NCI-H524 (cell line): ENCODE measurements at places on chromosomes 12 and 14.

DNA sequence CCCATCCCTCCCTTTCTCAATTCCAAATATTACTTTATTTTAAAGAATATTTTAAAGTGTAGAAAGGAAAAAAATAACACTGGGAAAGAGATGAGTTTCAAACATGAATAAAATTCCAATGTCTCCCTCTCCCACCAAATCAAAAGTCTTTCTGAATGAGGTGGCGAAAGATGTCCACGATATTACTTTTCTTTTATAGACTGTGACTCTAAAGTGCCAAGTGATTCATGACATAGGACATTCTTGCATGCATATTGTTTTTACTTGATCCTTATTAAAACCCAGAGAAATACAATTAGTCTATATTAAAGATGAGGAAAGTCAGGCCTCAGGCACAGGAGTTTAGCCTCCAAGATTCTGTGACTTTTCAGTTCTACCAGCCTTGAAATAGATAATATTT lies 16.0 kb upstream of the LUM start:
- DNase-seq, result no peak

DNA sequence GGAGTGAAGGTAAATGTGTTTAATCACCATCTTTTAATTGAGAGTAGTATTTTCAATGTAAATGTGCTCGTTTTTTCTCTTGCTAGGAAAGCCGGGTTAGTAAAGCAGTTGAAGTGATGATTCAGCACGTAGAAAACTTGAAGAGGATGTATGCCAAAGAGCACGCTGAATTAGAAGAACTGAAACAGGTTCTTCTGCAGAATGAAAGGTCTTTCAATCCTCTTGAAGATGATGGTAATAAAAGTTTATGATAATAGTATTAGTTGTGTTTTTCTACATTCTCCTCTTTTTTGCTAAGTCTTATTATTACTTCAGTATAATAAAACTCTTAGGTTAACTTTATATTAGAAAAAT lies 93.9 kb downstream of the DNAI7 start:
- no peak for DNase-seq

DNA sequence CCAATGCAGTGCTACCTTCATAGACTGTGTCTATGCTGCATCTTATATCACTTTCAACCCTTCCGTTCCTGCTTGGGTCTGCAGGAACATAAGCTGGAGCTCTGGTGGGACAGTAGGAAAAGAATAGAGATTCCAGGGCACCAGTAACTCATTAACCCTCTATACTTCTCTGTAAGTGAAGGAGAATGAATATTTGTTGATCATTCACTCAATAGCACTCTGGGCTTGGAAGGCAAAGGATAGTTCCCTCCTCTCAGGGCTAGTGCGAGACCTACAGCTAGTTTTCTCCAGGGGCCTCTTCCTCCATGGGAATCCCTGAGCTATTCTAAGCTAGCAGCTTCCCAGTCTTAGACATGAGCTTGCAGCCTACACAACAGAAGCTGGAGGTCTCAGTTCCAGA lies 84.7 kb downstream of the BMP4 start:
- no peak for DNase-seq

- DNase-seq, result peak; percentile 89
Measured at GRCh38 chr14:96729889-96730288, 67.3 kb upstream of the VRK1 start.

DNA sequence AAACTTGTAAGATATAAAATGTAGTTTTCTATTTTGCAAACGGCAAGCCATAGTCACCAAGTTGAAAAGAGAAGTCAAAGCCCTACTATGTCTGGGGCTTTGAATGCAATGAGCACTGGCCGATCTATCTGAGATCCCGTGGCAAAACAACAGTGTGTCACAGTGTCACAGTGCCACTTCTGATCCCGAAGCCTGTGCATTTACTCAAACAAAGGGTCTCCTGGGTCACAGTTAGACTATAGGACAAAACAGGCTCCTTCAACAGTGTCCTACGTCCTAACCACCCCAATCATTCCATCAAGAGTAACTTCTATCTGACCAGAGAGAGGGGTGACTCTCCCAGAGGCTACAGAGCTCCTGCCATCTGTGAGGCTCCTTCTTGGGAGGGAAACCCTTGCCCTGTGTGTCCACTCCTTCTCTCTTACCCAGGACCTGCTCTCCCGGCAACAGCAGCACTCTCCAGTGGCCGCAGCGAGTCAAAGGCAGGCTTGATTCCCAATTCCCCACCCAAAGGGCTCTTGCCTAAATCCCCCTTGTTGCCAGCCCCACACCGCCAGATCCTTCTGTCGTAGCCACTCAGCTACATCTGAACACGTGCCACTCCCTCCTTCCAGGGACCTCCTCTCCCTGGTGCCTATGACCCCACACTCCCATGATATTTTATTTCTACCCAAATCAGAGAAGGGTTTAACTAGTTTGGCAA lies 14.0 kb upstream of the SELPLG start:
- DNase-seq, result no peak

GRCh38 chr12:2255311-2255710 lies 202.5 kb downstream of the CACNA1C start:
- DNase-seq, result no peak

DNA sequence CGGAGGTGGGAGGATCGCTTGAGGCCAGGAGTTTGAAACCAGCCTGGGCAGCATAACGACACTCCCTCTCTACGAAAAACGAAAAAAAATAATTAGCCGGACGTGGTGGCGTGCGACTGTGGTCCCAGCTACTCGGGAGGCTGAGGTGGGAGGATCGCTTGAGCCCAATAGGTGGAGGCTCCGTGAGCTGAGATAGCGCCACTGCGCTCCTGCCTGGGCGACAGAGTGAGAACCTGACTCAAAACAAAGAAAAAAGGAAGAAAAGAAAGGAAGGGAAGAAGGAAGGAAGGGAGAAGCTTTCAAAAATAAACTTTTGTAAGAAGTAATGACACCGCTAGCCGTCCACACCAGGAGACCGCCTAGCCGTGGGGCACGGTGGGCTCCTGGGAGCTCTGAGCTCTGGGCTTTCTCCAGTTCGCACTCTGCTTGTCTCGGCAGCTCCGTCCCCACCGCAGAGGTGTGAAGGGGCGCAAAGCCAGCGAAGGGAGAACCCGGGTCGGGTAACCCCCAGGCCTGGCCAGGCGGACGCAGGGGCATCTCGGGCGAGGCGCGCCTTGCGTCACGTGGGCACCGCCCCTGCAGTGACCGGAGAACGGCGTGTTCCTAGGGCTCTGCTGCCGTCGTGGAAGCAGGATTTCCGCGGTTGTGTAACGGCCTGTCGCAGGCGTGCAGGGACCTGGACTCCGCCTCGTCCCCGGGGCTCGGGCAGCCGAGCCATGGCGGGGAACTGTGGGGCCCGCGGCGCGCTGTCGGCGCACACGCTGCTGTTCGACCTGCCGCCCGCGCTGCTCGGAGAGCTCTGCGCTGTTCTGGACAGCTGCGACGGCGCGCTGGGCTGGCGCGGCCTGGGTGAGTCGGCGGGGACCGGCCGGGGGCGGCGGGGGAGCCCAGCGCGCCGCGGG lies at the start of gene IRAK3:
Gene IRAK3 (plus strand): TSS at position 631 of the 902 bp plus-strand sequence. CDS start 86 bp downstream, at position 717.
- peak; percentile 19 for DNase-seq

GRCh38 chr12:67807814-67808213 lies 159.3 kb downstream of the DYRK2 start:
- no peak for DNase-seq

GRCh38 chr12:31246470-31246850 lies 79.5 kb downstream of the SINHCAF start:
- peak; percentile 16 for DNase-seq

DNA sequence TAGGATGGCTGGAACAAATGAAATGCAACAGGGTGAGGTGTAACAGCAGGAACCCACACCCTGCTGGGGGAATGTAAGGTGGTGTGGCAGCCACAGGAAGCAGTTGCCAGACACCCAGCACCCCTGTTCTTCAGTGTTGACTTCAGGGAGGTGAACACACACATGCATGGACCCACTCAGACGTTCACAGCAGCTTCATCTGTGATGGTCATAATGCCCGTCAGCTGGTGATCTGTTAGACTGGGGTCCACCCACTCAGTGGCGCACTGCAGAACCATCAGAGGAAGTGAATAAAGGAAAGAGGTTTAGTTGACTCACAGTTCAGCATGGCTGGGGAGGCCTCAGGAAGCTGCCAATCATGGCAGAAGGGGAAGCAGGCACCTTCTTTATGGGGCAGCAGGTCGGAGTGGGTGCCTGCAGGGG lies 22.7 kb upstream of the TEX22 start:
- no peak for DNase-seq

DNA sequence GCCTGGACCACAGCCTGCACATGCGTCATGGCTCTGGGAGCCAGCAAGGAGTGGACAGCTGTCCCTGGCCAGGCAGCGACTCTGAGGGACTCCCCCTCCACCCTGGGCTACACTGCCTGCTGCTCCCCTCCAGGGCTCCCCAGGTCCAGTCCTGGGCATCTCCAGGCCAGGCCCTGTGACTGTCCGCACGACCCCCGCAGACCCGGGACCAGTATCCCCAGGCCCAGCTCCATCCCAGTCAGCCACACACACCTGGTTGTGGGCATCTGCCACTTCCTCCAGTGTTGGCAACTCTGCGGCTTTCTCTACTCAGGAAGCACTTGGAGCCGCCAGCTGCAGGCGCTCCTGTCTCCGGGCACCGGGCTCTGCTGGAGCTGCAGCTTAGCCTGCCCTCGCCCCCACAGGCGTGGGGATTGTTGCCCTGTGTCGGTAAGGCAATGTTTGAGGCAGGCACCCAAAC lies 2.4 kb downstream of the ULK1 start:
- no peak for DNase-seq

DNA sequence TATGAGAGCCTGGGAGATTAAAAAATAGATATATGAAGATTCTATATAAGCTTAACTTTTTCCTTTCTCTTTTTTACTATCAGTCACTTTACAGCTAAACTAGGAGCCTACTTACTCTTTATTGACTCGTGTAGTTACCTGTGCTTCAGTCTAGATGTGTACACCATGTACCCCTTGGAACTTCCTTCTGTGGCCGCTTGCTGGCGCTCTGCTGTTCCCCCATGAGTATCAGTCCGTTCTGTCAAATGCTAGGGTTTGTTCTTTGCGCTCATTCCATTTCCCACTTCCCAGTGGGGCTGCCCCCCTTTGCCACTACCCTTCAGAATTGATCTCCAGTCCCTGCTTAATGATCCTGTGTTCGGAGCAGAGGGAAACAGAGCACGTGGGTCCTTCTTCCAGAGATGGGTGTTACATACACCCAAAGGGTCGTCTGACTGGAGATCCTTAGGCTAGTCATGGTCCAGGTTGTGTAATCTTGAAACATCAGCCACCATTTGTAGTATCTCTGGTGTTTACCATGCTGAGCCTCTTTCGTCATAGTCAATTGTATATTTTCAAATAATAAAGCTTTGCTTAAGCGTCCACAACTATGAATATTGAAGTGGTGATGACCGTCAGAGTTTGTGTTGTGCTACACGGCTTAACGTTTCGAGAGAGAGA lies 160.0 kb downstream of the FBXL14 start:
- DNase-seq, result no peak

DNA sequence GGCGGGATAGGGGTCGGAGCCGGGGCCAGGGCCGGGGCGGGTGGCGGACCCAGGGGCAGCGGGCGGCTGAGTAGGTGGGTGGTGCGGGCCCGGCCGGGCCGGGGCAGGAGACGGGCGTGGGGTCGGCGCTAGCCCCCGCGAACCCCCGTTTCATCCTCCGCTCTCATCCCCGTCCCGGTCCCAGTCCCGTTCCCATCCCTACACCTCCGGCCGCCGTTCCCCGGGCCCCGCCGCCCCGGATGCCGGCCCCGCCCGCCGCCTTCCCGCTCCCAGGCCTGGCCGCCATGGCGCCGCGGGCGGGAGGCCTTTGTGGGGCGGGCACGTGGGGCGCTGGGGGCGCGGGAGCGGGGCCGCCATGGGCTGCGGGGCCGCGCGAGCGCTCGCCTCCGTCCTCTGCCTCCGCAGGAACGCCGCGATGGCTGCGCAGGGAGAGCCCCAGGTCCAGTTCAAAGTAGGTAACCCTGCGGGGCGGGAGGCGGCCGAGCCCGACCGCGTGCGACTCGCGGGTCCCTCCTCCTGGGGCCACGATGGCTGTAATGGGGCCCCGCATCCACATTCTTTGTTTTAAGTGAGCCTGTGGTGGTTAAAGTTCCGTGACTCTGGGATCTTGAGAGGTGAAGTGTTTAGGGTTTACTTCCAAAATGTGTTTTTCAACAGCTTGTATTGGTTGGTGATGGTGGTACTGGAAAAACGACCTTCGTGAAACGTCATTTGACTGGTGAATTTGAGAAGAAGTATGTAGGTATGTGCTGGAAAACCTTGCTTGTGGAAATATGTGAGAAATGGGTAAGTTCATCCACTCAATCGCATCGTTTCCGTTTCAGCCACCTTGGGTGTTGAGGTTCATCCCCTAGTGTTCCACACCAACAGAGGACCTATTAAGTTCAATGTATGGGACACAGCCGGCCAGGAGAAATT lies 572 bp downstream of the RAN start:
- no peak for DNase-seq
